Activated T-cell treated with anti-CD3 and anti-CD28 coated beads, Interleukin-2, amount 50 U/mL, for 48 hours (primary cell): ENCODE measurements at places on chromosomes 1 and 21.
A peak's percentile ranks its signal among the peaks of the same experiment; 100 is the strongest.

DNA sequence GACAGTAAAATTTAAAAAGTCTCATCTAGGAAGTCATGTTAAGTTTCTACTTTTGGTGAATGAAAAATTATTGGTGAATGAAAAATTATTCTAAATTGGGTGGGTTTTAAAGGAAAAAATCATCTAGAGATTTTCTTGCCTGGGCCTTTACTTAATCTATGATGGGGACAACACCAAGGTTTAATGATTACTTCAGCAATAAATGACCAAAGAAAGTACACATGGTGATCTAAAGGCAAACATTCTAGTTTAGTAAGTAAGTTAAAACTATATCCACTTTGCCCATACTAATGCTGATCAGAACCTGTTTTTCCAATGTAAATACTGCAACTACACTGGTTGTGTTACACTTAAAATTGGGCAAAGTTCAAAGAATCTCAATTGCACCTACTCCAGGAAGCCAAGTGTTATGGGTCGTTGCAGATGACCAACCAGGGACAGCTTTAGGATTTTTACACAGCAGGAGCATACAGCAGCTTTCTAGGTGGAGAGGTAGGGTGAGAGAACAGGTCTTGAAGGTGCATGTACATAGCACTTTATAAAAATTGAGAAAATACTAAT, 14.6 kb upstream of the RPL5 start:
- no peak for DNase-seq

GRCh38 chr21:27700974-27701614, 734.2 kb upstream of the ADAMTS5 start:
- peak; percentile 74 for DNase-seq

DNA sequence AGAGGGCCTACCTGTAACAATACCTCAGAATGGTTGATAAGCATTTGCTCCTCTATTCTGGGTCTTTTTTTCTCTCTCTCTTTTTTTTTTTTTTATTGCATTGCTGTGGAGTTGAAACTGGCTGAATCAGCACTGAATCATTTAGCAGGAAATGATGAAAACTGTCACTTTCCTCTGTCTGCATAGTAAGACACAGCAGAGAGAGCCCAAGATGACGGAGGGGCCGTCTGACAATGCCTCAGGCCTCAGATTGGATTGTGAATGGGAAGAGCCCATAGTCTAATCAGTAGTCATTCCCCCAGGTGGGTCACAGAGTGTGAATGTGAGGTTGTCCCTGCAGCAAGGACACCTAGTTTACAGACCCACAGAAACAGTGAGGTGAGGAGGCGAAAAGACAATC, 193.2 kb upstream of the PLXNA2 start:
- no peak for DNase-seq

- no peak for DNase-seq
Observed at GRCh38 chr21:16509476-16509875, 779.7 kb downstream of the USP25 start.

- no peak for DNase-seq
Observed at GRCh38 chr1:71577451-71578131, 496.8 kb upstream of the ZRANB2 start.

DNA sequence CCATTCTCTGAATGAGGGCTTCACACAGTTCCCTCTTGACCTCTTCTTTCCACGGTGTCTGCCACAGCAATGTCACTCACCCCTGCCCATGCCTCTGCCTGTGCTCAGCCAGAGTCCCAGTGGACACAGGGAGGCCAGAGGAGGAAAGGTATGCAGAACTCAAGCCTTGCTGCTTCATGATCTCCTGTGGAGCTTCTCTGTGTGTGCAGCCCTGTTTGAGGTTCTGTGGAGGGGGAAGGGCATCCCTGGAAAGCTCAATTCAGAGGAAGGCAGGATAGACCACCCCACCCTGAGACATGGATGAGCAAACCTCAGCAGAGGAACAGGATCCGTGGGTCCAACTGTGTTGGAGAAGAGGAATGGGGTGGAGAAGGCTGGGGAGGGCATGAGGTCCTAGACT, 2.0 kb downstream of the HCN3 start:
- no peak for DNase-seq

DNA sequence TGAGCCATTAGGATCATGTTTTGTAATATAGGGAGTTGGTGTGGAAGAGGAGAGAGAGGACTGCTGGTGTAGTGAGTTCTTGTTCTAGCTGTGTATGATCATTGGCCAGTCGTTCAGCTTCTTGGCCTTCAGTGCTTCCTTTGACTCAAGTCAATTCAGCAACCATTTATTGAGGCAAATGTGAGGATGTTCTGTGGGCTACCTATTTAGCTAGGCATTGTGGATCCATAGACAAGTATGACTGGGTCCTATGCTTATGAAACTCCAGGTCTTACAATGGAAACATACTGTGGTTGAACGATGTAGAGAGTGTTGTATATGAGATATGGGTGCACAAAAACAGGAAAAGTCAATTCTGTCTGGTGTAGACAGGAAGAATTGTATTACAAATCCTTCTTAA, 41.7 kb downstream of the NFIA start:
- no peak for DNase-seq

DNA sequence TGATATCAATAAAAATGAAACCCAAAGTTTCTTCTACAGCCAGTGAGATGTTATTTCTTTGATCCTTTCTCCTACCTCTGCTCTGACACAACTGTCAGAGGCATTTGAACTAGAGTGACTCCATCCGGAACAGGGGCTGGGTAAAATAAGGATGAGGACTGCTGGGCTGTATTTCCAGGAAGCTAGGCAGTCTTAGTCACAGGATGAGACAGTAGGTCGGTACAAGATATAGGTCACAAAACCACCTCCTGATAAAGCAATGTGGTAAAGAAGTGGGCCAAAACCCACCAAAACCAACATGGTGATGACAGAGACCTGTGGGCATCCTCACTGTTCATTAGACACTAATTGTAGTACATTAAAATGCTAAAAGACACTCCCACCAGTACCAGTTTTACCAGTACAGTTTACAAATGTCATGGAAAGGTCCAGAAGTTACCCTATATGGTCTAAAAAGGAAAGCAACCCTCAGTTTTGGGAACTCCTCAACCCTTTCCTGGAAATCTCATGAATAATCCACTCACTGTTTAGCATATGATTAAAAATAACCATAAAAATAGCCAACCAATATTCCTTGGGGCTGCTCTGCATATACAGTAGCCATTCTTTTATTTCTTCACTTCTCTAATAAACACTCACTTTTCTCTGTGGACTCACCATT, 96.7 kb downstream of the GABPA start:
- no peak for DNase-seq

- no peak for DNase-seq
Observed at GRCh38 chr1:218852527-218852926, 321.2 kb upstream of the LYPLAL1 start.

DNA sequence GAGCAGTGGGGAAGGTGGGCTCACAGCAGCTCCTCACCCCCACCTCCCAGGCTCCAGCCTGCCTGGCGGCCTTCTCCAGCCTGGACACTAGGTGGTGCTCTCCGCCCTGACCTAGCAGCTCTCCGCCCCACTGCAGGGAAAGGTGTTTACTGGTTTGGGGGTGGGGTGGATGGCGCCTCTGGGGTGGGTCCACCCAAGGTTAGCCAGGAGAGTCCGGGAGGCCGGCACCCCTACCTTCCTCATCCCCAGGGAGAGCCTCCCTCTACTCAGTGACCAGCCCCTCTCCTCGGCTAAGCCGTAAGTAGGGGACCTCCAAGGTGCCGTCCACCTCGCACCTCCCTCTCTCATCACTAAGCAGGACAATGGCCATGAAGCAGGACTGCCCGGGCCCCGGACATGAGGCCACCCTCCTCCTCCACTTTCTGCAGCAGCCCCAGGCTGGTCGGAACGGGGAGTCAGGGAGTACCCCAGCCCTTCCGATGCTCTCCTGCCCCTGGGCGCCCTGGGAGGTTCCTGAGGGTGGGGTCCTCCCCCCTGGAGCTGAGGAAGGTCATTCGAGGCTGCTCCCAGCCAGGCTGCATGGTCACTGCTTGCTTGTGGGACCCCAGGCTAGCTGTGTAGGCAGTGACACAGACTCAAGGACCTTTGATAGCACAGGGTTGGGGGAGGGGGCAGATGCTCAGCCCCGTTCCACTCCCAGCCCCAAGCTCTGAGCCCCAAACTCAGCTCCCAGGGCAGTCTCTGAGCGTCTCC, 101.4 kb upstream of the VAMP3 start:
- DNase-seq, result peak; percentile 67

DNA sequence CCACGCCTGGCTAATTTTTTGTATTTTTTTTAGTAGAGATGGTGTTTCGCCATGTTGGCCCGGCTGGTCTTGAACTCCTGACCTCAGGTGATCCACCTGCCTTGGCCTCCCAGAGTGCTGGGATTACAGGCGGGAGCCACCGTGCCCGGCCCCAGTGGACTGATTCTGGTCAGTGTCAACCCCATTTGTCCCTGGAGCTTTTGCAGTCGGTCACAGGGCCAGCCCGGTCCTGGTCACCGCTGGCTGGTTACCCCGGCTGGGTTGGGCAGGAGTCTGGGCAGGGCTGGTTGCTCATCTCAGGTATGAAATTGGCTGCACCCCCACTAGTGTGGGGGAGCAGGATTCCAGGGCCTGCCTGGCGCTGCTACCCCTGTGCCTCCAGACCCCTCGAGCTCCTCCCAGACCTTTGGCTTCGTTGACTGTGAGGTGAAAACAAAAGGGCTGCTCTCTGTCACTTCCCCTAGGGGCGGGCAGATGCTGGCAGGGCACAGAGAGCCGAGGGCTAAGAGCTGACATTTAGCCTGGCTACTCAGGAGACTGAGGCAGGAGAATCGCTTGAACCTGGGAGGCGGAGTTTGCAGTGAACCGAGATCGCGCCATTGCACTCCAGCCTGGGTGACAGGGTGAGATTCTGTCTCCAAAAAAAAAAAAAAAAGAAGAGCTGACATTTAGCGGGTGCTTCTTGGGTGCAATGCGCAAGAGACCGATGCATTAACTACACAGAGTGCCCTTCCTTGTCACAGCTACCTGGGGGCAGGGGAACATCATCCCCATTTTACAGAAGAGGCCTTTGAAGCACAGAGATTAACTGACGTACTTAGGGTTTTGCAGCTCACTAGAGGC, 10.6 kb downstream of the TNFRSF1B start:
- no peak for DNase-seq

DNA sequence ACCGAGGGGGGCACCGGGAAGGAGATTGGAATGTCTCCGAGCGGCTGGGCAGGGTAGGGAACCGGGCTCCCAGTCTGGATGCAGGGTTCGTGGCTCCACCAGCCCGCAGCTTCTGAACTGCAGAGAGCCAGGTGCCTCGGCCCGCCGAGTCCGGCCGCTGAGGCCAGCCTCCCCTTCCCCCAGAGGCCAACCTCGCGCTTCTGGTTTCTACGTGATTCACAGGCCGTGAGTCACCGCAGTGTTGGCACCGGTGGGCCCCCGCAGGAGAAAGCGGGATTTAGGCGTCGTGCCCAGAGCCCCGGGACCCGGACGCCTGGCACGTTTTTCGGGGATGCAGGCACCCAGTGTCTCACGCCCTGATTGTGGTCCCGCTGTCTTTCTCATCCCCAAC, 458 bp downstream of the CRABP2 start:
- peak; percentile 66 for DNase-seq

DNA sequence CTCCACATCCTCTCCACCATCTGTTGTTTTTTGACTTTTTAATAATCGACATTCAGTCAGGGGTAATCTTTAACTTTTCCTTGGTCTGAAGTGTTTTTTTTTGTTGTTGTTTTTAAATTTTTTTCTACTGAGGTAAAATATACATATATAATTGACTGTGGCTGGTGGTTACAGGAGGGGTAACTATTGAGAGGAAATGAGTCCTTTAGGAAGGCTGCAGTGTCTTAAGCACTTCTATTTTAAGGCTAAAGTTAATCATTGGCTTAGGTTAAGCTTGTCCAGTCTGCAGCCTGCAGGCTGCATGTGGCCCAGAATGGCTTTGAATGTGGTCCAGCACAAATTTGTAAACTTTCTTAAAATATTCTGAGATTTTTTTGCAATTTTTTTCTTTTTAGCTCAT, 172.5 kb downstream of the CTH start:
- no peak for DNase-seq

- no peak for DNase-seq
Observed at GRCh38 chr1:118739501-118739900, 248.6 kb downstream of the TBX15 start.
